Adipocyte (in vitro differentiated cells): ENCODE measurements at places on chromosomes 3 and 15.

DNA sequence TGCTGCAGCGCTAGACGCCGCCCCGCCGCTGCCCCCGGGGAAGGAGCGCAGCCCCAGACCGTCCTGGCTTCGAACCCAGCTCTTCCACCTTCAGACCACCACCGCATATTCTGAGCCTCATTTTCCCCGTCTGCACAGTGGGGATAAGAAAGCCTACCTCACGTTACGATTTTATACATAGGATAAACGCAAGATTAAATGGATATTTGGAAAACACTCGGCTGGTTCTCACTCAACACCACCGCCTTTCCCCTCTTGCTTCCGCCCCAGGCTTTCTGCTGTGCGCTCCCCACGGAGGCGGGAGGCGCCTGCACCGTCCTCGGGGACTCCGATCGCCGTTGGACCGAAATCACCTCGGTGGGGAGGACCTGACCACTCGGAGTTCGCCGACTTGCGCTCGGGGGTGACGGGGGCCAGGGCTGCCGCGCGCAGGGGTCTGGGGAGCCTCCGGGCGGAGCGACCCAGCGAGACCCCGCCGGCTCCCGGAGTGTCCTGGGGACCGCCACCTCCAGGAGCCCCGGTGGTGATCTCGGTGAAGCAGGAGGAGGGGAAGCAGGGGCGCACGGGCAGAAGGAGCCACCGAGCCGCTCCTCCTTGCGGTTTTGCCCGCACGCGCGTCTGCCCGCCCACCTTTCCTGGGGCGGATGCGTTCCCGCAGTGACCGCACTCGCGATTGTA is 4.0 kb downstream of the FBXL22 start:
- DNase-seq = peak; percentile 74

DNA sequence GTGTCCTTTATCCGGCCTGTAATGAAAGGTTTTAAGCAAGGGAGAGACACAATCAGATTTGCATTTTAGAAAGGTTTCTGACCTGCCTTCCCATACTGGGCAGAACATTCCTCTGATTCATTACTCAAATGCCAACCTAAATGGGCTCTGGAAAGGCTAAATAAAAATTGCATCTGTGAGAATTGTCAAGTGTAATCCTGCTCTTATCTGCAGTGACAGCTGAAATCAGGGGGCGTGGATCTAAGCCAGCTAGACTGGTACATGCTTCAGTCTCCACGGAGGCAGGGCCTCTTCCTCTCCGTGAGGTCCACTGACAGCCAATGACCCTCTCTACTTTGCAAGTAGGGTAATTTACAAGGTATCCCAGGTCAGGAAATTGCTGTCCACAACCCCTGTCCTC is 32.5 kb upstream of the MINAR1 start:
- DNase-seq = no peak

DNA sequence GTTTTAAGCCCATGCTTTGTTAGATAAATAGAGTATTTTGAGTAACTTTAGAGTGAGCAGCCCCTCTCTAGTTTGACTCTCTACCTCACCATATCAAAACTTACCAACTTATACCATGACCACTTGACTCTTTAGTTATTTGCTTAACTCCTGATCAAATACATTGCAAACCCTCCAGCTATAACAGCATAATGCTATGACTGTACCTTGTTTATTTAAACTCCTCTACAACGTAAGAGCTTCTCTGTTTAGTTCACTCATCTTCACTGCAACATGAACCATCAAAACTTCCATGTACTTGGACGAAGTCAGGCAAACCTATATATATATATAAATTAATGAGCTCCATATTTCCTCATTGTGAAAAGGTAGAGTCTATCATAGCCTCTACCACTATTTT is 218.2 kb downstream of the DPH6 start:
- DNase-seq = no peak

- DNase-seq = no peak
Measured at GRCh38 chr3:126152901-126153694, 27.3 kb downstream of the ALDH1L1 start.
